Vagina (tissue), 2 donors: ENCODE measurements at places on chromosomes 2 and 18. TPM values are rescaled to one million over a fixed set of nuclear protein-coding genes. Genes with fewer than 3 reads are reported as not detected.
A peak's percentile ranks its signal among the peaks of the same experiment; 100 is the strongest.

TMEM17 gene
- 0.98 TPM for total RNA-seq

DNA sequence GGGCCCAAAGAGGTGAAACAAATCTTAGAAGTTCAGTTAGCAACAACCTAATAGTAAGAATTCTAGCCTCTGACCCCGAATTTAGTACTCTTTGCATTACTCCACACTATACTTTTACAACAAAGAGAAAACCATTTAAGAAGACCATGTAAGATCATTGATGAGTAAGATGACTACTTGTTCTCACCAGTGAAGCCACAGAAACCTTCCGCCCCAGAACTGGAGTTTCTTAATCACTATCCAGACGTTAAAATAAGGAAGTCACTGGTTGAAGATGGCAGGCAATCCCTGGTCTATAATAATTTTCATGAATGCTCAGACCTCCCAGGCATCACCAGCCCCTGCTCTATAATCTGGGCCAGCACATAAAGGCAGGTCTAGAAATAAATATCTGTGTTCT, 95.0 kb downstream of the TMEM163 start:
- no peaks in the 10 kb centered on the region for H3K27me3 ChIP-seq
- H3K36me3 ChIP-seq, result no peaks in the 10 kb centered on the region
- no peak overlapping the region for H3K4me3 ChIP-seq
- H3K27ac ChIP-seq, result no peak overlapping the region
- no peaks in the 10 kb centered on the region for H3K4me1 ChIP-seq

GRCh38 chr2:10494351-10495066, 46.4 kb upstream of the ODC1 start:
- H3K27ac ChIP-seq, result no peak overlapping the region
- H3K4me1 ChIP-seq, result peaks cover 17% of the 10 kb centered on the region
- peak; percentile 93 for DNase-seq
- H3K36me3 ChIP-seq, result no peaks in the 10 kb centered on the region

GRCh38 chr2:156456616-156457015, 20.4 kb downstream of the GPD2 start:
- H3K36me3 ChIP-seq, result no peaks in the 10 kb centered on the region
- H3K4me3 ChIP-seq, result no peak overlapping the region
- peaks cover 32% of the 10 kb centered on the region for H3K4me1 ChIP-seq
- no peak for DNase-seq
